Stimulated activated naive CD8-positive, alpha-beta T cell treated with anti-CD3 and anti-CD28 coated beads, Interleukin-15, amount 100 ng/mL, for 72 hours (primary cell): ENCODE measurements at places on chromosomes 4 and X.

GRCh38 chr4:156784970-156785369 lies 186.6 kb downstream of the PDGFC start:
- DNase-seq = no peak

GRCh38 chrX:6674734-6675133 lies 139.8 kb upstream of the VCX3A start:
- no peak for DNase-seq

DNA sequence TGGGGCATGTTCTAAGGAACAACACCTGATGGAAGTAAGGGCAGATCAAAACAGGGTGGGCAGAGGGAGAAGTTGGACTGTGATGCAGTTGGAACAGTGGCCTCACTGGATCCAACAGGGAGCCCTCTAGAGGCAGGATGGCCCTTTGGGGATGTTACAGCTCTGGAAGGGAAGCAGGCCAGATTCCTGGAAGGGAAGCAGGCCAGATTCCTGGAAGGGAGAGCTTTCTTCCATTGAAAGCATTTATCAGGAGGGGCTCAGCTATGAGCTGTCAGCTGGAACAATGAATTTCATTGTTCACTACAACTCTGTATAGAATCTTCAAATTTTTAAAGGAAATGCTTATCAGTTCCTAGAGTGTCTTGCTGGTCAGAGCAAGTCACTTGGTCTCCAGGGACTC lies 17.7 kb downstream of the IL15 start:
- DNase-seq = no peak

DNA sequence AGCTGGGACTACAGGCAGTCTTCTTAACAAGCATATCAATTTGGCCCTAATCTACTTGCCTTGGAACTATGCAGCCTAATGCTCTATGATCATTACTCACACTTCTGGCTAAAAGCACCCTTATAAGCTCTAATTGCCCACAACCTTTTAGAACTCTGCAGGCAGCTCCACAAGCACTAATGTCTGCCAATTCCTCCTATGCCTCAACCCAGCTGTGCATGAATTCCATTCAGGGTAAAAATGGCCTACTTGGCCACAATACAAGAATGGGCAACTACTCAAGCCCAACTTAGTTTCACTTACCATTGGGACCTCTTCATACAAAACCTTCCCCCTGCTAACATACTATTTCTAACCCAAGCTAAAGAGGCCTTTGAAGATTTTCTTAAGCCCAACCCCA lies 51.7 kb downstream of the ZNF718 start:
- no peak for DNase-seq

DNA sequence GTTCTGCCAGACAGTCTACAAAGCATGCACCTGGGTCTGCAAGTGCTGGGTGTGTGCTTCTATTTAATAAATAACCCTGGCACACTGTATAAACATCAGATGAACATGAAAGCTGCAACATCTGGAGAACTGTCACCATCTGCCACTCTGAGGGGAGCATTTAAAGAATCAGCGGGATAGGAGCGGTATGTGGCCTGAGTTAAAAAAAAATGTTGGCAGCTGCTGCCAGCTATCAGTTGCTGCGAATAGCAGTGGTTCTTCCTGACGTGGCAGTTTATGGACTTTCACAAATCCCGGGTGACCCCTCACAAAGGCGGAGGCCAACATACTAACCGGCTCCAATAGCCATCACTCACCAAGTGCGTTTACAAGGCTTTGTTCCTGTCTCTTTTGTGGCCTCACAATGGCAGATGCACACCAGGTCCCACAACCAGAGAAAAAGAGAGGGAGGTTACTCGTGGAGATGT lies 95.1 kb downstream of the RASL11B start:
- DNase-seq = no peak

DNA sequence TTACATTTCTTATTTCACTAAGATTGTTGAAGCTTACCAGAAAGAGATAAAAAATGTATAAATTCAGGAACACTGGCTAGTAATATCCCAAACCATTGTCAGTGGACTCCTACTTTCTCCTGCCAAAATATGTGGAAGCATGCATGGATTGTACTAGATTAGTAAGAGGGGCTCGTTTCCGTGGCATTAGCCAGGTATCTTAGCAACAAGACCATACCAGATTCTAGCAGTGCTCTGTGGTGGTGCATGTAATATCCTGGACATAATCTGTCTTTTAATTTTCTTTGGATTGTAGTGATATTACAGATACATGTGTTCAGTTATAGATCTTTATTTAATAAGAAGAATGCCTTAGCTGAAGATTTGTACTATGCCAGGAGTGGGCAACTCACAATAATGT lies 371.9 kb upstream of the PITX2 start:
- no peak for DNase-seq
